Activated naive CD4-positive, alpha-beta T cell treated with anti-CD3 and anti-CD28 coated beads for 36 hours (primary cell): ENCODE measurements at places on chromosomes 11 and 22. TPM values are rescaled to one million over a fixed set of nuclear protein-coding genes. Genes with fewer than 3 reads are reported as not detected.
A peak's percentile ranks its signal among the peaks of the same experiment; 100 is the strongest.

- no peaks in the 10 kb centered on the region for H3K27me3 ChIP-seq
- no peak overlapping the region for H3K4me3 ChIP-seq
- DNase-seq: no peak
- peaks cover 6% of the 10 kb centered on the region for H3K4me1 ChIP-seq
- no peak overlapping the region for H3K27ac ChIP-seq
- H3K36me3 ChIP-seq: peaks cover 18% of the 10 kb centered on the region
These were observed 119.8 kb downstream of the CSTPP1 start for GRCh38 chr11:47056261-47056915.

DNA sequence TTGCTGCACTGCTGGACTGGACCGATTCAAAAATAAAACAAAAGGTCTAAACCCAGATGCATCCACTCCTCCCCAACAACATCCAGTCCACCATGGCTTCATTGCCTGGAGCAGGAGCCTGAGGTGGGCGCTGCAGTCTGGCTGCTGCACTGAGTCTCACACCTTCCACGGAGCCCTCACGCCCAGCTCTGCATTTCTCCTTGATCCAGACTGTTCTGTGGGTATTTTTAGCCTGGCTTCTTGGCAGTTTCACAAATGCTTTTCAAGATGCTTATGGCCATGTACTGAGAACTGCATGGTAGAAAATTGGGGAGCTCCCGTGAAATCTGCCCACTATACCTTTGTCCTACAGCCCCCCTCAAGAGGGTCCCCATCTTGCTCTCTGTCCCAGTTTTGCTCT is 53.3 kb upstream of the JAM3 start:
- H3K27ac ChIP-seq: no peak overlapping the region
- no peaks in the 10 kb centered on the region for H3K36me3 ChIP-seq

- H3K27ac ChIP-seq: no peak overlapping the region
- H3K4me1 ChIP-seq: no peaks in the 10 kb centered on the region
- H3K27me3 ChIP-seq: no peaks in the 10 kb centered on the region
- DNase-seq: no peak
These were observed 31.9 kb downstream of the OTOG start for GRCh38 chr11:17578958-17579357.

DNA sequence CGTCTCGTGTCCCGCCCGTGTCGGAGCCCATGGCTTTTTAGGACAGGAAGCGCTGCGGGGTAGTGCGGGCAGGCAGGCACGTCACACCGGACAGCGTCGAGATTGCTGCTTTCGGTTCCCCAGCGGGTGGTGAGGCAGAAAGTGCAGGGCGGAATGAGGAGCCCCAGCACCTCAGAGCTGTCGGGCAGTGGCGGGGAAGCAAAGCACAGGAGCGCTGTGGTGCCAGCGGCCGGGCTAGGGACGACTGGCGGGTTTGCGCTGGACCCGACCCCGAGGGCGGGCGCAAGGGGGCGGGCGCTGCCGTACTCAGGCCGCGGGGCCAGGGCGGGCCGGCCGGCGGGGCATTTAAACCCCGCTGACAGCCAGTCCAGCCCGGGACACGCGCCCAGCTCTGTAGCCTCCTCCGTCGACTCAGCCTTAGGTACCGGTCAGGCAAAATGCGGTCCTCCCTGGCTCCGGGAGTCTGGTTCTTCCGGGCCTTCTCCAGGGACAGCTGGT is at the start of gene SLC37A2:
Gene SLC37A2, plus strand, starts transcription at position 375 of the 498 bp plus-strand sequence. Its CDS starts 63 bp downstream, at position 438.
- H3K4me3 ChIP-seq: peak within 1 kb of the TSS; percentile 61
- peaks cover 6% of the 10 kb centered on the region for H3K4me1 ChIP-seq
- H3K36me3 ChIP-seq: no peaks in the 10 kb centered on the region

DNA sequence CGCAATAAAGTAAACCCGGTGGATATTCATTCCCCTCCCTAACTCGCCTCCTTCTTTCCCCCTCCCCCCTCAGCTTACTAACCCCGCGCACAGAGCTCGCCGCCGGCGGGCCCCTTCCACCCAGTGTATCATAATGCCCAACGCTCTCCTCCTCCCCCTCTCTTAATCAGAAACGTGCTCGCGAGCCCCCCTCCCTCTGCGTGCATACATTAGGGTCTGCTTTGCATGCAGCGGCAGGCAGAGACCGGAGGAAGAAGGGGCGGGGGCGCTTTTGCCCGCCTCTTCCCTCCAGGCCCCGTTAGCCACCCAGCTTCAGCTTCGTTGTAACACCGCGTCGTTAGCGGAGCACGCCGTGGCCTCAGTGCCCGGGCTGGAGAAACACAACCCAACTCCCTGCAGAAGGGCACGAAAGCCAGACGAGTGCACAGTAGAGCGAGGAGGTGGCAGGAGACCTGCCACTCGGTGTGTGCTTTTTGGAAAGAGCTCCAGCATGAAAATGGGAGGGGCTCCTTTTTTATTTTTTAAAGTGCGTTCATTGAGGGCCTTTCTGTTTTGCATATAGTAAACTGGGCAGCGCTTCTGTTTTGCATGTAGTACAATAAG is 901 bp upstream of the KMT2A start:
- H3K4me1 ChIP-seq: peaks cover 21% of the 10 kb centered on the region
- peaks cover 9% of the 10 kb centered on the region for H3K36me3 ChIP-seq
- peak overlapping the region; percentile 90 for H3K4me3 ChIP-seq
- peak; percentile 69 for DNase-seq

DNA sequence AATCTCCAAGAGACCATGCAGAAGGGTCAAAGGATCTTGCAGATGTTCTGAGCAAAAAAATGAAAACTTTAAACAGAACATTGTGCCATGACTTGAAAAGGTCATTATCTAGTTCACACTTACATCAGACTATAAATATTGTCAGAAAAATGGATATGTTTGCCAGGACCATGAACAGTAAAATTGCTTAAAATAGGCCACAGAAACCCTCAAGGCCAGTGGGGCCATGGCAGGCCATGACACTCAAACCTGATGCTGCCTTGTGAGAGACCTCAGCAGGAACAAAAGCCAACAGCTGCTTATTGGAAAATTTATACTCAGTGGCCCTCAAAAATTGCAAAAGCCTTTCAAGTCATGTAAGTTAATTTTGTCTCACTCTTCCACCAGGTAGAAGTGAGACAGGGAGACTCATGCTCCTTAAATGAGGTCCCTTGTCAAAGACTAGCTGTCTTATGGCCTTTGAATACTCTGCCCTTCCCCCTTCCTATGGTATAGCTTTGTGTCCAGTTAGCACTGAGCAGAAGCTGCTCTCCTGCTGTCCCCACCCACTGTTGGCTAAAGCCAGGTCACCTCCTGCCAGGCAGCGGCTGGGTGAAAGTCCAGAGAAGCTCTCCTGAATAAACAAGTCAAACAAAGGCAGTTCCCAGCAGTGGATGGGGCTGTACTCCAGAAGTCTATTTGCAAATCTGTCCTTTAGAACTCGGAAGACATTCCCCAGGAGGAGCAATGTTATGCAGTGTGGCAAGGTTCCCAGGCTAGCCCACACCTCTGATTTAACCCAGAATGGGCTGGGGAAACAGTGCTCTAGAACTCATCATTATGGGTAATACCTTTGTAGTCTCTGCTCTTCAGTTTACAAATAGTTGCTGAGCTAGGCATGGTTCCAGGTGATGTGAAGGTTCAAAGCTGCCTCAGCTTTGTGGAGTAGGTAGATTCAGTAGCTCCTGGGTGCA is 21.4 kb downstream of the ADM start:
- DNase-seq: no peak
- no peak overlapping the region for H3K27ac ChIP-seq
- no peaks in the 10 kb centered on the region for H3K36me3 ChIP-seq
- no peaks in the 10 kb centered on the region for H3K27me3 ChIP-seq

GRCh38 chr11:126945319-126945718 is 55.3 kb downstream of the KIRREL3 start:
- H3K36me3 ChIP-seq: no peaks in the 10 kb centered on the region
- DNase-seq: no peak
- H3K4me3 ChIP-seq: no peak overlapping the region
- no peak overlapping the region for H3K27ac ChIP-seq
- no peaks in the 10 kb centered on the region for H3K4me1 ChIP-seq

DNA sequence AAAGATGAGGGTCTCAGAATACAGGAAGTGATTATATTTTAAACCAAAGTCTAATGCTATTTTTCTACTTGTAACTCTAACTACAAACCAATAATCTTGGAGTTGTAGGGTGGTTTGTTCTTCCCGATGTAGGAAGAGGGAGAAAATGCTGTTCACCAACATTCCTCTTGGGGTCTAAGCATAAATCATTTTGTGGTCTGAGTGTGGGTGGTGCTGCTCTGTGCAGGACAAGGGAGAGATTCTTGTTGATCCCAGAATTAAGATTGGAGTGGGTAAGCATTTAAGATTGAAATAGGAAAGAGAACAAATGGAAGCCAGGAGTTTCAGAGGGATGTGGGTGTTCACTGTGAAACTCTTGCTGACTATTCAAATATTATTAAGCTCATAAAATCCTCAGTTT is 38.6 kb upstream of the MMP13 start:
- DNase-seq: no peak
- H3K4me3 ChIP-seq: no peak overlapping the region
- no peaks in the 10 kb centered on the region for H3K4me1 ChIP-seq
- H3K27me3 ChIP-seq: peaks cover 22% of the 10 kb centered on the region
- no peaks in the 10 kb centered on the region for H3K36me3 ChIP-seq
- no peak overlapping the region for H3K27ac ChIP-seq

- peaks cover 40% of the 10 kb centered on the region for H3K4me1 ChIP-seq
- H3K27me3 ChIP-seq: no peaks in the 10 kb centered on the region
- H3K4me3 ChIP-seq: no peak overlapping the region
- DNase-seq: no peak
- no peak overlapping the region for H3K27ac ChIP-seq
- peaks cover 2% of the 10 kb centered on the region for H3K36me3 ChIP-seq
These were observed 27.2 kb downstream of the YDJC start for GRCh38 chr22:21602579-21602978.

DNA sequence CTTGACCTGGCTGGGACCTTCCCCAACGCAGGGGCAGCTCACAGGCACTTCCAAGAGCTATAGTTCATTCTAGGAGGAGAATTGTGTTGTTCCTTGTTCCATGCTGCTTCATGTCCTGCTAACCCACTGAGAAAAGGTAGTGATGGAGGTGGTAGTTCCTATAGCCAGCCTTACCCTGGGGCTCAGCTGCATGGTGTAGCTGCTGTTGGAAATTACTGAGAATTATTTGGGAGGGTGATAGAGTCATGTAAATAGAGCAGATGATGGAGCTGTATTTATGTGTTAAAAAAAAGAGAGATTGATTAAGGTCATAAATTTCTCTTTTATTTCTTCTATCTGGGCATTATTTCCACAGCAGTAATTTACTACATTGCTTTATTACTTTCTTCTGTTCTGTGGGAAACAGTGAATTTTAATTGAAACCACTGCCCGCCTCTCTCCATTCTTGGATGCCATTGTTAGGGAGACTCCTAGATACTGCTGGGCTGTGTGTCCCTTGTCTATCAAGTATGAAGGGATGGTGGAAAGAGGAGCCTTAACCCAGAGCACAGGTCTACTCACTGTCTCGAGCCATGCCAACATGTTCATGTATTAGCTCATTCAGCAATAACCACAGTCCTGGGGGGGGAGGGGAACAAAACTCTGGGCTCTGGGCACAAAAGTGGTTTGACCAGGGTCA is 309.2 kb downstream of the FAT3 start:
- no peak overlapping the region for H3K27ac ChIP-seq
- no peaks in the 10 kb centered on the region for H3K4me1 ChIP-seq
- H3K4me3 ChIP-seq: no peak overlapping the region
- H3K36me3 ChIP-seq: no peaks in the 10 kb centered on the region
- no peaks in the 10 kb centered on the region for H3K27me3 ChIP-seq
- DNase-seq: no peak

- H3K4me1 ChIP-seq: peaks cover 2% of the 10 kb centered on the region
- H3K4me3 ChIP-seq: no peak overlapping the region
- DNase-seq: no peak
- peaks cover 31% of the 10 kb centered on the region for H3K27me3 ChIP-seq
- H3K27ac ChIP-seq: no peak overlapping the region
These were observed 148.3 kb upstream of the RASSF10 start for GRCh38 chr11:12860827-12861226.

DNA sequence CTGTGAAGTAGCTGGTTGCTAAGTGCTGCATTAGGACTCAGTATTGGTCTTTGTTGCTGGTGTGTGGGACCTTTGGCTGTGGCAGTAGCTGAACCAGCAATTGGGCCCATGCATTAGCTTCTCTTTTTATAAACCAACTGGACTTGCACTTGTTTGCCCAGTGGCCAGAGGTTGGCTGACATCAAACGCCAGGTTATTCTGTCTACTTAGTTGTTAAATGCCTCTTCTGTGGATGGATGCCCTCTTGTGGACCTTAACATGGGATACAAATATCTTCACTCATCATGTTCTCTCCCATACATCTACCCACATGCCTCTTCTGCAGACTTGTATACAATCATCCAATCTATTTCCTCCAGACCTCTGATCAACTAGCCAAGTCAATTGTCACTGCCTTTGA is 26.4 kb upstream of the ARHGAP20 start:
- no peaks in the 10 kb centered on the region for H3K36me3 ChIP-seq
- DNase-seq: no peak
- H3K27me3 ChIP-seq: peaks cover 8% of the 10 kb centered on the region
- no peak overlapping the region for H3K4me3 ChIP-seq
- H3K27ac ChIP-seq: no peak overlapping the region

DNA sequence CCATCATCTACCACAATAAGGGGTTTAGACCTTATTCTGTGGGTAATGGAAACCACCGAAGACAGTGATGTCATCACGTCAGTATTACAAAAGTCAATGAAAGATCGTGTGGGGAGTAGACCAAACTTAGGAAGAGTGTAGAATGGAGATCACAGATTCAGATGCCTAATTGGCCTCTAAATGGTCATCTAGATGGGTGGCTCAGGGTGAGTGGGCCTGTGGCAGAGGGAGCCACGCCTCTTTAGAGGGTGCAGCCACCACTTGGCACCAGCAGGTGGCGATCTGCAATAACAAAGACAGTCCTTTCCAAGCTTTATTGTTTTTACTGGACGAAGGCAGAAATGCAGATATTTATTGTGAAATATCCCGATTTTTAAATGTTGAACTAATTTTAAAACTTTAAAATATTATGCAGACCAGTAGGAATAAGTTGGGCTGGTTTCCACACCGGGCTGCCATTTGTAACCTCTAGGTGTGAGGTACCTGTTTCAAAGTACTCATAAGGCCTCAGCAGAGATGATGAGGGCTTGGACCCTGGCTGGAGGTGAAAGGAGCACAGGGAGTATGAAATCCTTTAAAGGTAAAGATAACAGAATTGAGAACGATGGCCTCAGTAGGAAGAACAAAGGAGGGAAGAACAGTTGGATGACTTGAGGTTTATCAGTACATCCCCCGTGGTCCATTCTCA is 222.0 kb downstream of the DBX1 start:
- H3K4me1 ChIP-seq: no peaks in the 10 kb centered on the region
- H3K36me3 ChIP-seq: no peaks in the 10 kb centered on the region
- no peak overlapping the region for H3K27ac ChIP-seq
- no peak overlapping the region for H3K4me3 ChIP-seq
- peak; percentile 52 for DNase-seq

GRCh38 chr22:17412232-17412631 is 43.0 kb downstream of the CECR2 start:
- no peak for DNase-seq
- no peaks in the 10 kb centered on the region for H3K4me1 ChIP-seq
- no peaks in the 10 kb centered on the region for H3K36me3 ChIP-seq
- no peak overlapping the region for H3K27ac ChIP-seq

CFAP300 gene
- not detected for total RNA-seq

GLB1L2 gene
- total RNA-seq: 9.3 TPM

BIK gene
- total RNA-seq: 2.5 TPM

RAB36 gene
- total RNA-seq: not detected

TMPRSS4 gene
- not detected for total RNA-seq

SCGB1C1 gene
- total RNA-seq: not detected

SLC22A25 gene
- not detected for total RNA-seq

PAX6 gene
- 1.5 TPM for total RNA-seq

GPR83 gene
- total RNA-seq: not detected

TNKS1BP1 gene
- 14.1 TPM for total RNA-seq

CDC42EP1 gene
- total RNA-seq: 2.8 TPM

OR51B4 gene
- total RNA-seq: not detected

GVQW3 gene
- total RNA-seq: 2.1 TPM

TMEM151A gene
- not detected for total RNA-seq

TMEM191B gene
- total RNA-seq: not detected

VSIG10L2 gene
- not detected for total RNA-seq
